GM19239 (cell line): ENCODE measurements at places on chromosomes 3 and 15.

DNA sequence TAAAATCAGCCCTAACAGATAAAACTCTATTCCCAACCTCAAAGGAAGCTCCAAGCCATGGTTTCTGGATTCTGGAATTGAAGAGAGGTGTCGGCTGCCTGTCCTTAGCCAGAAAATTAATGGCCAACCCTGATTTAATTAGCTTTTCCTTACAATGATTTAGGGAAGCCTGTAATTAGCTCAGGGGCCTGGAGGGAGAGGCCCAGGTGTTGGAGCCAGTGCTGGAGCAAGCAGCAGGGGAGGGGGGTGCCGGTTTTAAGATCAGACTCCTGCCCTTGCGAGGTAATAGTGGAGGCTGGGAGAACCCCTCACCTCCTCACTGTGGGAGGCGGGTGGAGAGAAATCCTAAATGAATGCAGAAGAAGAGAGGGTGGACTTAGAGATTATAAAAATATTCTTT is 14.7 kb upstream of the ATP2B2 start:
- DNase-seq: no peak

- DNase-seq: no peak
Measured at GRCh38 chr15:49300856-49301255, 122.2 kb upstream of the FGF7 start.

- no peak for DNase-seq
Measured at GRCh38 chr3:96711816-96712215, 102.6 kb upstream of the EPHA6 start.

- no peak for DNase-seq
Measured at GRCh38 chr3:194446754-194447153, 40.0 kb downstream of the ATP13A3 start.

DNA sequence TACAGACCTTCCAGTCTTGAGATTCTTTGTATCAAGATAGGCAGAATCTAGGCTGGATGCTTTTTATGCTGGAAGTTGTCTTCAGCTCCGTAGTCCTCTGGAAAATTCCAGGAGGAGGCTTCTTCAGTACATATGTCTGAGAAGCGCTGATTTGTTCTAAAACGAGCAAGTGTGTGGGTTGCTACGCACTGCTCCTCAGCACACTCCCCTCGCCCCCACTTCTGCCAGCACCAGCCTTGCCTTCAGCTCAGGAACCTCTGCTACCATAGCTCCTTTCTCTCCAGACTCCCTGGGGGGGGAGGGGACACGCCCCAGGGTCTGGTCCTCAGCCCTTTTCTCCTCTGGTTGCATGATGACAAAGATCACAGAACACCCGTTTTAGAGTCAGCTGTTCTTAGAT is 75.5 kb upstream of the TRA2B start:
- DNase-seq: no peak

- no peak for DNase-seq
Measured at GRCh38 chr3:81164806-81165205, 596.6 kb downstream of the GBE1 start.

- no peak for DNase-seq
Measured at GRCh38 chr3:172188511-172188910, 149.1 kb downstream of the FNDC3B start.

- DNase-seq: no peak
Measured at GRCh38 chr3:69300296-69300695, 85.6 kb downstream of the FRMD4B start.

GRCh38 chr3:162729686-162730085 is 1233.1 kb downstream of the OTOL1 start:
- DNase-seq: no peak

- no peak for DNase-seq
Measured at GRCh38 chr3:170483485-170484262, 65.0 kb downstream of the CLDN11 start.

- DNase-seq: no peak
Measured at GRCh38 chr3:123618076-123618708, 33.3 kb upstream of the HACD2 start.

GRCh38 chr3:158106766-158107471 is 699 bp upstream of the SHOX2 start:
- DNase-seq: no peak

DNA sequence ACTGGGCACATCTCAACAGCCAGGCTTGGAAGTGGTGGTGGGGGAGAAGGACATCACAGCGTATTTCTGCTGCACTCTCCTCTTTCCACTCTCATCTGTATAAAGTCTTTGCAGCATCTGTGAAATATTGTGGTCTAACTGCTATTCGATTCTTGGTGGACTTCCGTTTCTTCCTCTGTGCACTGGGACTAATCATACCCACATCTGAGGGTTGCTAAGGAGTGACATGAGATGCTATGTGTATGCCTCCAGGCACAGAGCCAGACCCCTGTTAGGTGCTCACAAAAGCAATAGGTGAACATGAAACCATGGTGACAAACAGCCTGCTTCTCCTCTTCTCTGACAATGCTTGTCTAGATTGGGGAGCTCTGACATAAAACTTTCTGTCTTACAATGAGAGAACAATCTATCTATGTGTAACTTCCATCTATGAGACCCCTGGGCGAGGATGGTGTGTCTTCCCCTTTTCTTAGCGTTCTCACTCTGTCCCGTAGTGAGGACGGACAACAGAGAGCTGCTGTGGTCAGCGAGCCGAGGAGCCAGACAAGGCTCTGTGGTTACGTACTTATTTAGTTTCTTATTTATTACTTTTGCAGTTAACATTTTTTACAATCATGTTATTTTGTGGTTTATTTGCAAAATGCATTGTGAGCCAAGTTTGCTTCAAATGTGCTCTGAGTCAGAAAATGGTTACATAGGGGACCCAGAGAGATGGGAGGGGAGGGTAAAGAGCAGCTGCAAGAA is 196.7 kb upstream of the TPRG1 start:
- no peak for DNase-seq

DNA sequence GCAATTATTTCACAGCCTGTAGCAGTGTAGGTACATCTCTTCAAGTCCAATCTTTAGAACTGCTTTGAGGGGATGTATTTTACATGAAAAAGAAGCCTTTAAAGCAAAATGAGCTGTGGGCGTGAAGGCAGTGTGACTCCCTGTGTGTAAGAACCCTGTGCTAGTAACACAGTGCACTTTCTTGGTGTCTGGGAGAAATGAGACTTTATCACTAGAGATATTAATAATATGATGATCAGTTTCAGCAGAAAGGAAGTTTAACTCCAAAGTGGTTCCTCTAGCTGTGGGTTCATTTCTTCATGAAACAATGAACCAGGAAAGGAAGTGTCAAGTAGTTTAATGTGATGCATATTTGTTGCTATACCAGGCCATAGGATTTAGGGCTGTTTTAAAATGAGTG is 41.5 kb downstream of the SLCO3A1 start:
- no peak for DNase-seq

DNA sequence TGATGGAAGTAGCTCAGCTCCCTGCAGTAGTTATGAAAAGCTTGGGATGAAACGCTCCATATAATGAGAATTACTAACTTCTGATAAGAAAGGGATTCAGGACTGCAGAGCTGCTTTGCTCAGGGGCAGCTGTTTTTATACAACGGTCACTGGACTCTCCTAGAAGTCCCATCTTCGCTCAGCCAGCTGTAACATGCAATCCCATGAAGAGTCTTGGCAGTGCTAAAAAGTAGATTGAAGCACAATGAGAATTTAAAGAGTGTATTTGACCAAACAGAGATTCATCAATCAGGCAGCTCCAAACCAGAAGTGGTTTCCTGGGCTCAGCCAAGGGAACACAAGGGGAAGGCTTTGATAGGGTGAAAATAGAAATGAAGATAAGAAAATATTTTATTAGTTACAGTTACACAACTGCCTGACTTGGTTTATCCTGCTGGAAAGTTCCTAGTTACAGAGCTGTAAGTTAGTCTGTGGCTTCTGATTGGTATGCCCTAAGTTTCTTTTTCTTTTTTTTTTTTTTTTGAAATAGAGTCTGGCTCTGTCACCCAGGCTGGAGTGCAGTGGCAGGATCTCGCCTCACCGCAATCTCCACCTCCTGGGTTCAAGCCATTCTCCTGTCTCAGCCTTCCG is 24.1 kb downstream of the SIDT1 start:
- no peak for DNase-seq

DNA sequence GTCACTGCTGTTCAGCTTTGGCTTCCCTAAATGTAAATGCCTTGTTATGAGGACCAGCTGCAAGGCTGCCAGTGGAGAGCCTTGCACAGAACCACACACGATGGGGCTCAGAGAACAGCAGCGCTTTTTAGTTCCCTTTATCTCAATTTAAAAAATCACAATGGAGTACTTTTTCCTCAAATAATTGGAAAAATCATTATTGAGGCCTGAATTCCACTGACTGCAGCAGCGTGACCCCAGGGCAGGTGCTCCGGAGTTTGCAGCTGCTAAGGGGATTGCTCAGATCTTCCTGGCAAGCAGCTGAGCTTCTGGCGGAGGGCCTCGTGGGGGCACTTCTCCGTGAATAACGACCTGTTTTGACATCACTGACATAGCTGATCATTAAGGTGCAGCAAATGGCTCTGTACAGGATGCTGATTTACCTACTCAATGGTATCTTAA is 245.6 kb upstream of the TRIM42 start:
- no peak for DNase-seq

GRCh38 chr15:59528961-59529402 is 82.6 kb upstream of the GCNT3 start:
- no peak for DNase-seq

GRCh38 chr15:66912441-66912840 is 153.0 kb upstream of the SMAD3 start:
- no peak for DNase-seq

DNA sequence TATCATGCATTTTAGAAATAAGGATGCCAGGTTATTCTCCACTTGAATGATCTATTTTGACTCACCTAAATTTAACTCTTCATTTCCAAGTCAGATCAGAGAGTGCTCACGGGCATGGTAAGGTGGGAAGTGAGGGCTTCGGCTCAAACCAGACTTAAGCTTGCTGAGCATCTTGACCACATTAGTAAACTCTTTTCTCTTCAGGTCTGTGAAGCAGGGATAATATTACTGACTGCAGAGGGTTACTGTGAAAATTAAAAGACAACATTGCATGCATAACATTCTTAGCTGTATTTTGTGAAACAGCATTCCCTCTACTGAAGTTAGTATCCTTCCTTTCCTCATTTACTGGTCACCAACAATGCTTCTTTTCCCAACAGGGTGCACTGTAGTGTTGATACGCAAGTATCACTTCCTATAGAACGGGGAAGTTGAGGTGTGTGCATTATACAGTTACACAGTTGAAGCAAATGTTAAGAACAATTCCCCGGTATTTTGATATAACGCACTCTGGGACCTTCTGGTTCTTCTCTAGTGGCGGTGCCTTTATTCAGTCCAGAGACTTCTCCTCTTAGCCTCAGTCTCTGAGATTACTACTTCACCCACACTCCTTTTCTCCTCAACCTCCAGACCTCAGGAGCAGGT is 74.1 kb upstream of the MNS1 start:
- no peak for DNase-seq

- no peak for DNase-seq
Measured at GRCh38 chr3:138465451-138465850, 31.0 kb downstream of the ESYT3 start.

- DNase-seq: no peak
Measured at GRCh38 chr15:88043396-88043795, 213.1 kb downstream of the NTRK3 start.

- DNase-seq: no peak
Measured at GRCh38 chr15:69351884-69352283, 53.2 kb downstream of the PAQR5 start.

DNA sequence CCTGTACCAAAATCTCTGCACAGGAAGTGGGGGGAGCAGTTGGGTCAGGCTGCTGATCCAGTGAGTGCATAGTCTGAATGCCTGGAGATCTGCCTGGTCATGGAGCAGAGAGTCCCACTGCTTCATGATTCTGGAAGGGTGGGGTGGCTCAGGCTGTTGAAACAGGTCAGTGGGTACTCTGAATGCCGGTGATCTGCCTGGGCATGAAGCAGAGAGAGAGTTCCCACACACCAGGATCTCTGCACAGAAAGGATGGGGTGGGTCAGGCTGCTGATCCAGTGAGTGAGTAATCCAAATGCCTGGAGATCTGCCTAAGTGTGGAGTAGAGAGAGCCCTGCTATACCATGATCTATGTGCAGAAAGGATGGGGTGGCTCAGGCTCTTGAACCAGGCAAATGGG is 16.1 kb upstream of the GCSAM start:
- no peak for DNase-seq

DNA sequence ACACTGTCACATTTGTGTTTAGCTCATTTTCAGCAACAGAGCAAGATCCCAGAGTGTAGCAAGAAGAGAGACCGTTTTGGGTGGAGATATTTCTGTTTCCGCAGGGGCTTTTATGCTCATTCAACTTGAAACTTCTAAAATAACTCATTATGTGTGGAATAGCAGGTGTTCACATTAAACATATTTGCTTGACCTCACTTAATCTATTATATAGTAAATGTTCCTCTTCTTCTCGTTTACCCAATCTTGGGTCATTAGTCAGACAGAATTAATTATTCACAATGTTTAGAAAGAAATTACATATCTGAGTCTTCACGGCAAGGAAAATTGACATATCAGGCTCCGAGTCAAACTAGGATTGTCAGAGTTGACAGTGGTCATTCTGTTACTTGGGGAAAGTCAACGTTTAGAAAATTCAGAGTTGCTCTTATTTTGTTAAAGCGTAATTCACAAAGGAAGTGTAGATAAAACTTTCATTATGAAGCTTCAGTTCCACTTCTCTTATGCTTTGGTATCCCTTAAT is 222.9 kb downstream of the TPRG1 start:
- DNase-seq: no peak

GRCh38 chr3:128163432-128163831 is 10.2 kb downstream of the EEFSEC start:
- DNase-seq: no peak

GRCh38 chr3:157046520-157046919 is 113.4 kb downstream of the CCNL1 start:
- DNase-seq: no peak

DNA sequence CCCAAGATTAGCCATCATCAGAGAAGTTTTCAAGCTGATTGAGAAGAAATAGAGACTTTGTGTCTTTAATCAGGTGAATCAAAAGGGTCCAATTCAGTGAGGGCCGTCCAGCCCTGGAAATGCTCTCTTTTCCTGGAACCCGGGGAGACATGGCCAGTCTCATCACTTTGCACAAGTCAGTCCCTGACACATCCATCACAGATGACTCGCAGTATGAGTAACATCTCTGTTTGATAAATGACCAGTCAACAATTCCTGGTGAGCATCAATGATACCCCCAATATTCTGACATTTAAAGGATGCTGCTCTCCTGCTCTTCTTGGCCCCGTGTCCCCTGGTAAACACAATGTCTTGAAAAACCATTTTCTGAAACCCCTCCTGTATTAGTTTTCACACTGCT is 26.7 kb downstream of the C3orf20 start:
- no peak for DNase-seq

- DNase-seq: no peak
Measured at GRCh38 chr15:96273317-96274086, 57.0 kb upstream of the NR2F2 start.

DNA sequence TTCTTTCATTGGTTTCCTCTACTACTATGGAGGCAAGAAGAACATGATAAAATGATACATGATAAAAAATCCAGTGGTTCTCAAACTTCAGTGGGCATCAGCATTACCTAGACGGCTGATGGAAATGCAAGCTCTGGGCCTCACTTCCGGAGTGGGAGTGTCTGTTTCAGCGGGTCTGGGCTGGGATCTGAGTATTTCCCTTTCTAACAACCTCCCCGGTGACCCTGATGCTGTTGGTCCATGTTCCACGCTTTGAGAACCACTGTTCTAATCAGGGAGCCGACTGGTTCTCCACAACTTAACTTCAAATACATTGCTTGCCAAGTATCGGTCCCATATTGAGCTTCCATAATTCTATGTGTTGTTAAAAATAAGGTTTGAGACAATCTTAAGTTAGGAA is 712.3 kb upstream of the LMCD1 start:
- no peak for DNase-seq
